Left kidney (tissue), 8 donors: ENCODE measurements at places on chromosomes 7 and 10. TPM values are rescaled to one million over a fixed set of nuclear protein-coding genes. Genes with fewer than 3 reads are reported as not detected.

The SUFU gene
- 29.9 TPM for polyA plus RNA-seq

The C10orf143 gene
- 6.6 TPM for polyA plus RNA-seq

The ZNF775 gene
- 5.3 TPM for polyA plus RNA-seq

The MYO1G gene
- polyA plus RNA-seq, result 0.53 TPM

The CCDC3 gene
- polyA plus RNA-seq, result 14.2 TPM
